Gastrocnemius medialis (tissue), 4 donors: ENCODE measurements at places on chromosomes 2 and 18. TPM values are rescaled to one million over a fixed set of nuclear protein-coding genes. Genes with fewer than 3 reads are reported as not detected.

DNA sequence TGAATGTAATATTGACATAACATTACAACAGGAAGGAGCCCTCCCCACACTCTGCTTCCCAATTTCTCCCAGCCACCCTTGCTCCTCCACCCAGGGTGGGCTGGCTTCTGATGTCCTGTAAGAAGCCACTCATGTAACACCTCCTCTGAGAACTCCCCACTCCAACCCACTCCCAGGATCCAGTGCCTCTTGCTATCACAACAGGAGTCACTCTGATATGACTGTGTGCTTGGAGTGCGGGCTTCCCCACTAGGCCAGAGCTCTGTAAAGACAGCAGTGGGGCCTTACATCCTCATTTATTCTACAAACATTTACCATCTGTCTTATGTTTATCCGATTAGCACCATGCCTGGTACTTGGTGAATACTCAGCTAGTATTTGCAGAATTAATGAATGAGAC is 65.1 kb downstream of the PTGR3 start:
- H3K4me1 ChIP-seq = no peaks in the 10 kb centered on the region
- no peak overlapping the region for H3K27ac ChIP-seq
- no peak overlapping the region for H3K4me3 ChIP-seq
- DNase-seq = no peak
- H3K27me3 ChIP-seq = no peaks in the 10 kb centered on the region

TNS1 gene
- 503 TPM for total RNA-seq

DNA sequence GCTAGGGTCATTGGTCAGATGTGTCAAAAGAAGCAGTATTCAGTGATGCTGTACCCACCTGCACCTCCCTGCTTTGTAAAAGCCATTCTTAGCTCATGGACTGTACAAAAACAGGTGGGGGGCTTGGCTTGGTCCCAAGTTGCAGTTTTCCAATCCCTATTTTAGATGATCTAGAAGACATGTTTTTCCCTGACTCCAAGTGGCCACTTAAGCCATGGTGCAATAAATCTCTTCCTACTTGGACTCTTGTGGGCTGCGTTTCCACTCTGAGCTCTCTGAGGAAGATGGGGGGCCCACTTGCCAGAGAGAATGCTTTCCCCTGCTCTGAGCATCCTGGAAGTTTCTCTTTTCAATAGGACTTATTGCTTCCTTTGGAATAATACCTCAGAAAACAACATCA is 57.0 kb upstream of the SPP2 start:
- H3K36me3 ChIP-seq = no peaks in the 10 kb centered on the region
- DNase-seq = no peak
- no peaks in the 10 kb centered on the region for H3K27me3 ChIP-seq
- H3K4me1 ChIP-seq = no peaks in the 10 kb centered on the region
- no peak overlapping the region for H3K4me3 ChIP-seq

DNA sequence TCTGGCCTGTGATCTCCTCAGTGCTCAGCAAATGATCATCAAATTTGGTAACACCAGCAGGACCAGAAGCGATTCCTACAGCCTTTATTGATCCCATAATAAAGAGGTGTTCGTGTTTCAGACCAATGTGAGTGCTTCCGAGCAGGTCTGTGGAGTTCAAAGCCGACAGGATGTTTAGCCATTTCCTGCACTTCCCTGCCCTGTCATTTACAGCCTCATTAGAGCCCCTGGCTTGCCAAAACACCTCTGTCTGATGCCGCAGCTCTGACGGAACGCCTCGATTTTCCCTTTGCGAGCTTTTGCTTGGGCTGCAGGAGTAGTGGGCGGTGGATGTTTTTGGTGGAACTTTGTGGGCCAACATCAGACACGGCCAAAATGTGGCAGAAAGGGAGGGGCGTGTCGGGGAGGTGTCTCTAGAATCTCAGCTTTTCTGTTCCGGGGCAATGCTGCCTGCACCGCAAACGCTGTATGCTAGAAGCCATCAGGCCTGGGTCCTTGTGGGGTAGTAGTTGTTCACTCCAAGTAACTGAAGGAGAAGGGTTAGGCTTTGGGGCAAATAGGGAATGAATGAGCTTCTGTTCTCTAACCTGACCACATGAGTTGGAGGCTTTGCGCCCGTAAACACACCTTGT is 26.1 kb upstream of the INHBB start:
- no peak overlapping the region for H3K27ac ChIP-seq
- no peak for DNase-seq
- no peaks in the 10 kb centered on the region for H3K27me3 ChIP-seq
- no peak overlapping the region for H3K4me3 ChIP-seq
- peaks cover 13% of the 10 kb centered on the region for H3K4me1 ChIP-seq

ALK gene
- not detected for total RNA-seq

DNA sequence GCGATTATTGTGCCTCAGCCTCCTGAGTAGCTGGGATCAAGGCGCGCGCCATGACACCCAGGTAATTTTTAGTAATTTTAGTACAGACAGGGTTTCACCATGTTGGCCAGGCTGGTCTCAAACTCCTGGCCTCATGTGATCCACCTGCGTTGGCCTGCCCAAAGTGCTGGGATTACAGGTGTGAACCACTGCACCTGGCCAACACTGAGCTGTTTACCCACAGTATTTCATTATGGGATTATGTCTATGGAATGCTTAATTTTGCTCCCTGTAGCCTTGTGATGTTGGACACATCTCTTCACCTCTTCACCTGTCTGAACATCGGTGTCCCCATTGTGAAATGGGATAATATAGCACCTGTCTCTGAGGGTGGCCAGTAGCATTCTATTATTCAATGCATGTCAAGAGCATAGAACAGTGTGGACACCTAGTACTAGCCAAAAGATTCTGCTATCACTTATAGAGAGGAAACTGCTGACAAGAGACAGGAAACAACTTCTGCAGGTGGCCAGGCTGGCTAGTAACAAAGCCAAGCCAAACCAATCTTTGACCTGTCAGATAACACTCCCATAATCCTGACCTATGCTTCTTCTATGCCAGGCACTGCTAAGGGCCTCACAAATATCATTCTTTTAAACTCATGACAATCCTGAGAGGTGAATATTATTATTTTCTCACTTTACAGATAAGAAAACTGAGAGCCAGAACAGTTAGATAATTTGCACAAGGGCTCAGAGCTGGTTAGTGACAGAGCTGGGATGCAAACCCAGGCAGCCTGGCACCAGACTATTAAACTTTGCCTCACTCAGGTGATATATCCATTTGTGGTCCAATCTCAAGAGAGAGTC is 29.4 kb upstream of the REEP1 start:
- no peak overlapping the region for H3K27ac ChIP-seq
- DNase-seq = no peak
- no peaks in the 10 kb centered on the region for H3K4me1 ChIP-seq
- no peak overlapping the region for H3K4me3 ChIP-seq
- no peaks in the 10 kb centered on the region for H3K27me3 ChIP-seq

POTEI gene
- not detected for total RNA-seq

- H3K4me3 ChIP-seq = no peak overlapping the region
- no peaks in the 10 kb centered on the region for H3K27me3 ChIP-seq
- no peaks in the 10 kb centered on the region for H3K36me3 ChIP-seq
These were observed 2.4 kb upstream of the MSGN1 start for GRCh38 chr2:17813742-17814473.

CEP192 gene
- 7.1 TPM for total RNA-seq

GRCh38 chr2:163207693-163208370 is 369.3 kb upstream of the KCNH7 start:
- no peaks in the 10 kb centered on the region for H3K36me3 ChIP-seq
- H3K4me1 ChIP-seq = no peaks in the 10 kb centered on the region
- H3K27ac ChIP-seq = no peak overlapping the region
- DNase-seq = no peak

DNA sequence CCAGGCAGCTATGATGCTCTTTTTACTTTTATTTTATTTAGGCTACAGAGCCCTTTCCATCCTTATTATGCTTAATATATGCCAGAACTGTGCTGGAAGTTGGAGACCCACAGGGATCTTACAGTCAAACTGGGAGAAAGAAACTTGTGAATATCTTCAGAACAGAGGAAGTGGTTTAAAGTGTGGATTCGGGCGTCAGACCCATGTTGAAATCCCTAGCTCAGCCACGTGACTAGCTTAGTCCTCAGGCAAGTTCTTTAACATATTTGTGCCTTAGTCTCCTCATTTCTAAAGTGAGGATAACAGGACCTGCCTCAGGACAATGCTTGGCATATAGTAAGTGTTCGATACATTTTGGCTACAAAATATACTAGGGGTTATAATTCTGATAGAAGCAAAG is 59.1 kb downstream of the MAP3K20 start:
- no peaks in the 10 kb centered on the region for H3K36me3 ChIP-seq
- no peak overlapping the region for H3K4me3 ChIP-seq
